ENCODE measurements at places on chromosomes 1 and 21.

DNA sequence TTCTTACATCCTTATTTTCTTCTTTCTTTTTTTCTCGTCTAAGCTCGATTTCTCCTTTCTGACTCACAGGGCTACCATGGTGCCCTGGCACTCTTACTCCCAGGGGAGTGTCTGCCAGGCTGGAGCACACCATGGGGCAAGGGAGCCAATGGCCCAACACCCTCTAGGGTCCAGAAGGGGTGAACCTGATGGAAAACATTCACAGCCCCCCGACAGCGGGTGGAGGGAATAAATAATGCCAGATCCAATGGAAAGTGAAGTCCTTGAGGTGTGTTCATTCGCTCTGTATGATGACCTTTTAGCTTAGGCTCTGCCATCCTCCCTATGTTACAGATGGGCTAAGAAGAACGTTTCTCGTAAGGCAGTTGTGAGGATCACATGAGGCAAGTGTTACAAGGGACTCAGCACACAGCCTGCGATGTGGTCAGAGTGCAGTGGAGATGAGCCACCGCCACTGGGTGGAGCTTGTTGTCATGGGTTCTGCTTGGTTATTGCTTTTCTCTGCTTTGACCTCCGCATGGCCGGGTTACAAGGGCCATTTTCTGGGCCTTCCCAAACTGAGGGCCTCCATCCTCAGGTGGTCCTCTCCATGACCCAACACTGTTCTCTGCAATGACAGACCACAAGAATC, 3.5 kb upstream of the FCMR start:
- no peak for DNase-seq

- no peak for DNase-seq
Measured at GRCh38 chr1:43464681-43465504, 11.2 kb upstream of the HYI start.

DNA sequence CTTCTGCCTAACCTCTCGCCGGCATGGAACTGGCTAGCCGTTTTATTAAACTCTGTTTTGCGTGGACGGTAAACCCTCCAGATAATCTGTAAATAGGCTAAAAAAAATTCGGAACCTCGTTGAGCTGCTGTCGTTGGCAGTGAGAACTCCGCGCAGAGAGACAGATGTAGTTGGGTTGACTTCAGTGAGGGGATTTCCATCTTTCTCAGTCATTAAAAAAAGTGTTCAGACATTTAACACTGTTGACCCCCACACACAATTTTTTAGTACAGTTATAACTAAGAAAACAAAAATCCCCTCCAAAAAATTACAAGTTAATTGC, 464 bp downstream of the PARK7 start:
- DNase-seq: no peak

GRCh38 chr1:43499898-43500297, 30.8 kb upstream of the PTPRF start:
- peak; percentile 11 for DNase-seq

DNA sequence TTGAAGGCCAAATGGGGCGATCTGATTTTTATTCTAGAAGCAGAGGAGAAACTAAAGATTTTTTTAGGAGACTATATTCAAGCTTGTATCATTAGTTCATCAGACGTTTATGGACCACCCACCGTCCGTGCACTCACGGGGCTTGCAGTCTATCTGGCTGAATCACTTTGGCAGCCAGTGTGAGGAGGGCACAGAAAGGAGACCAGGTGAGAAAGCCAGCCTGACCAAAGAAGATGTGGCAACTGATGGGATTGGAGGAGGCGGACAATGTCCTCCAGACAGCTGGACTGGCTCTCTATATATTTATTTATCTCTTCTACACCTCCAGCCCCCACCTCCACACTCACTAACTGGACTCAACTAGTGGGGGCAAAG, 822 bp upstream of the ELOVL1 start:
- no peak for DNase-seq

- DNase-seq: no peak
Measured at GRCh38 chr1:27779122-27779521, 6.1 kb downstream of the STX12 start.

DNA sequence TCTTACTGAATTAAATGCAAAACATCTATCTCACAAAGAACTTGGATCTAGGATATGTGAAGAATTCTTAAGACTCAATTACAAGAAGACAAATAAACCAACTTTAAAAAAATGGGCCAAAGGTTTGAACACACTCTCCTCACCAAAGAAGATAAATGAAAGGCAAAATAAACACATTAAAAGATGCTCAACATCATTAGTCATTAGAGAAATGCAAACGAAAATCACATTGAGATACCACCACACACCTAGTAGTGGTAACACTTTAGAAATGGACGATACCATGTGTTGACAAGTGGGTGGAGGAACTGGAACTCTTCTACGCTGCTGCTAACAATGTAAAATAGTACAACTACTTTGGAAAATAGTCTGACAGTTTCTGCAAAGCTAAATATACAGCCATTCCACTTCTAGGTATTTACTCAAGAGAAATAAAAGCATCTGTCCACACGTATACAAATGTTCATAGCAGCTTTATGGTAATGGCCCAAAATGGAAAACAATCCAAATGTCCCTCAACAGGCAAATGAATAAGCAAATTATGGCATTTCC, 194.3 kb downstream of the RHOU start:
- no peak for DNase-seq

GRCh38 chr1:54404939-54405897, 976 bp downstream of the SSBP3 start:
- DNase-seq: peak; percentile 20

- no peak for DNase-seq
Measured at GRCh38 chr1:47469390-47469759, 31.5 kb downstream of the FOXD2 start.

DNA sequence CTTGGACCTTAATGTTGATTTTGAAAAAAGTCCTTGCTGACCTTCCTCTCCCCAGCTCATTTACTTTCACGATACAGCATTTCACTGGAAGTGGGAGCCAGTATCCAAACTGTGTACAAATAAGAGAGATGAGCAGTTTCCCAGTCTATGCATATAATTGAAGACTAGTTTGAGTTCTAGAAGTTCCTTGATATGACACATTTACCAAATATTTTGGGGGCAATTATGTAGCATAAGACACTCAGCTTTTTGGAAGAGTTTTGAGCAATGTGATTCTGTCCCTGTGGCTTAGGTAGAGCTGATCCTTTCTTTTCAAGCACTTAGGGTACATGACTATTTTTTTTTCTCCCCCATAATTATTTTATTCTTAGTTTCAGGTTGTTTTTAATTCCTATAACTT, 26.4 kb downstream of the GIPC2 start:
- no peak for DNase-seq
